Smooth muscle cell of the brain vasculature (primary cell): ENCODE measurements at places on chromosomes 12 and 14.
A peak's percentile ranks its signal among the peaks of the same experiment; 100 is the strongest.

DNA sequence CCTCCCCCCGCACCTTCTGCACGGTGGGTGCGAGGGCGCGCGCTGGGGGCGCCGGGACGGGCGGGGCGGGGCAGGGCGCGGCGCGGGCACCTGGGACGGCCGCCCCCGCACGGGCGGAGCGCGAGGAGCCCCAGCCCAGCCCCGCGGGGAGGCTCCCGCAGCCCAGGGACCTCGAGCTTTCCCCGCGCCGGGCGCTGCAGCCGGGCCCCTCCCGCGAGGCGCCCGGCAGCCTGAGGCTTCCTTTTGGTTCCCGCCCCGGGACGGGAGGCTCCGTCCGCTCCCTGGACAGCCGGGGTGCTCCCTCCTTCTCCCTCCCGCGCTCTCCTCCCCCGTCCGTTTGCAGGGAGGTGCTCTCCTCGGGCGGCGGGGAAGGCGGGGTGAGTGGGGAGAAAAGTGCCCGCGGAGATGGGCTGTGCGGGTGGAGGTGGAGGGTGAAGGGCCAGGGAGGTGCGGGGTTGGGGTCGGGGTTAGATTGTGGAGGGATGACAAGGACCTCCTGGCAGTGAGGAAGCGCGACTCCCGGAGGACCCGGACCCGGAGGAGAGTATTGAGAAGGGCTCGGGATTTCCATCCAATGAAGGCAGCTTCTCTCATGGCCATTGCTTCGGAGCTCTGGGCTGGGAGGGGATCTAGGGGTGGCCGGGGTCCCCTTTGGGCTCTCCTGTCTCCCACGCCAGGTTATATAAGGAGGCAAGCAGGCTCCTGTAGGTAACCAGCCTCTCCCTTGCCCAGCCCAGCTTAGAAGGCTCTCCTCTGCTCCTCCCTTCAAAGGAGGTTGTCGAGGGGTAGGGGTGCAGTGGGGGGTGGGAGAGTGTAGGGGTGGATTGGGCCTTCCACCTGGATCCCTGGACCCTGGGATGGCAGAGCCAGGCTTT is 645 bp downstream of the JDP2 start:
- DNase-seq: no peak

DNA sequence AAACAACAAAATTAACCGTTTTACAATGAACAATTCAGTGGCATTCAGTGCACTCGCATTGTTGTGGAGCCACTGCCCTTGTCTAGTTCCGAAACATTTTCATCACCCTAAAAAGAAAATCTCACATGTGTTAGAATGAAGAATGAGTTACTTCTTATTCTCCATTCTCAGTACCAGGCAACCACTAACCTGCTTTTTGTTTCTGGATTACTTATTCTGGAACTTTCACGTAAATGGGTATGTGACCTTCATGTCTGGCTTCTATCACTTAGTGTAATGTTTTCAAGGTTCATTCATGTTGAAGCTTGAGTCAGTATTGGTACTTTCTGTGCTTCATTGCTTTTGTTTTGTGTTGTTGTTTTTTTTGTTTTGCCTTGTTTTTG is 15.6 kb downstream of the RCOR1 start:
- DNase-seq: no peak

- no peak for DNase-seq
Measured at GRCh38 chr12:38690646-38691045, 214.7 kb downstream of the CPNE8 start.

- DNase-seq: peak; percentile 57
Measured at GRCh38 chr12:49983892-49984291, 11.1 kb downstream of the AQP6 start.

DNA sequence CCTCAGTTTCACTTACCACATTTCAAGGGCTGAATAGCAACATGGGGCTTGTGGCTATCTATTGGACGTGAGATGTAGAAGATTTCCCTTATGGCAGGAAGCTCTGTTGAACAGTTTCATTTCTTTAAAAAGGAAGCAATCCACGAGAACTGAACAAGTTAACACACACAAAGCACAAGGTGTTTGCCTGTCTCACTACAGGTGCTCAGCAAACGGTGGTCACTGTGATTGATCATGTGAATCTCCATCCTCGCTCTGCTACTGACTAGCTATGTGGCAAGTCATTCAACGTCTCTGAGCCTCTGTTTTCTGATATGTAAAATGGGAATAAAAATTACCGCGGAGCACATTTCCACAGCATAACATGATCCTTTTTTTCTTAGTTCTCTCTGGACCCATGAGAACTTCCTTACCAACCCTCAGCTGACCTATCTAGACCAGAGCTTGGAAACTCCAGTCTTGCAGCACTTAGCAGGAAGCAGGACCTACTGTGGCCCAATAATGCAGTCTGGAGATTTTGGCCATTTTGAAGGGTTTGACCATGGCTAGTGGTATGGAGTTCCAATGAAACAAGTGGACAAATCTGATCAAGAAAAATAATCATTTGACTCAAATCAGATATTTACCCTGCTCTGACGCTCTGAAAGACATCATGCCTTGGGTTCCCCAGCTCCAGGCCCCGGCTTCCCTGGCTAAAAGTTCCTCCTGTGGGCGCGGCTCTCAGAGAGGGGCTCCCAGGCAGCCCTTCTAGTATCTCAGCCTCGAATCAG is 278.8 kb downstream of the ZFP36L1 start:
- DNase-seq: no peak

DNA sequence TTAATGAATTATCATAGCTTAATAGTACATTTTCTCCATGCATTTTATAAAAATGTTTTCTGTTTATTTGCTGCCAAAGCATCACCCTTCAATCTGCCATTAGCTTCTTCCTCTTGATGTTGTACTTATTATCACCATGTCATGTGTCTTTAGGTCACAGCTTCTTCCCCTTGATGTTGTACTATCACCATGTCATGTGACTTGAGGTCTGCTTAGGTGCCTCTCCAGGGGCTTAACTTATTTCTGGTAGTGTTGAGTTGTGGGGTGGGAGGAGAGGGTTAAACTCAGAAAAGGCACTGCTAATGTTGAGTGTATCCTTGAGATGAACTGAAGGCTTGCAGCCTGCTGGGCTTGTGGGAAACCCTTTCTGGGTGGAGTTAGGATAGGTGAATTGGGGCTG is 87.8 kb downstream of the DAAM1 start:
- no peak for DNase-seq

- no peak for DNase-seq
Measured at GRCh38 chr12:58521796-58522195, 398.5 kb downstream of the LRIG3 start.

DNA sequence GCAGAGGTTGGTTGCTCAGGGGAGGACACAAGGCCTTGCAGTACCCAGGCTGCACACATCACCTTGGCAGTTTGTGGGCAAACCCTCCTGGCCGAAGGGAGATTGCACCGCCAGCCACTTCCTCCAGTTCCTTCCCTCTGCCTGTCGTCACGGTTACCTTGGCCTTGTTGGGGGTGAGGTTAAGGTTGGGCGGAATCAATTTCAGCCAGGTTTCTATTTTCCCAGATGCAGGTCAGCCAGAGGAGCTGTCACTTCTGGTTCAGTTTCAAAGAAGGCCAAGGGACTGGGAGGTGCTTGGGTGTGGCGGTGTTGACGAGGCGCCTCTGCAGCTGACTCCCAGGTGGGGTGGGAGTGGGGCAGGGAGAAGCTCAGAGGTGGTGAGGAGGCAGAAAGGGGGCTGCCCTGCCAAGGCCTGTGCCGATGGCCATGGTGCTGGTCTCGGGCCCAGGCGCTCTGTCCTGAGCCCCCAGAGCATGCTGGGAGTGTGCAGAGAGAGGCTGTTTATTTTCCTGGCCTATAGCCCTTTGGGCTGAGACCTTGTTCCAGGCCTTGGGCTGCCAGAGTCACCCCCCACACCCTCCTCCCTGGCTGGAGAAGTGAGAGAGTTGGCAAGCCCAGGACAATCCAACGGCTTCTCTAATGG is 31.4 kb downstream of the JDP2 start:
- DNase-seq: no peak

- no peak for DNase-seq
Measured at GRCh38 chr12:71415336-71416231, 24.0 kb upstream of the LGR5 start.

- DNase-seq: peak; percentile 18
Measured at GRCh38 chr12:93273834-93274564, 103.7 kb upstream of the NUDT4 start.

- DNase-seq: peak; percentile 7
Measured at GRCh38 chr12:129753586-129753985, 150.2 kb downstream of the TMEM132D start.

DNA sequence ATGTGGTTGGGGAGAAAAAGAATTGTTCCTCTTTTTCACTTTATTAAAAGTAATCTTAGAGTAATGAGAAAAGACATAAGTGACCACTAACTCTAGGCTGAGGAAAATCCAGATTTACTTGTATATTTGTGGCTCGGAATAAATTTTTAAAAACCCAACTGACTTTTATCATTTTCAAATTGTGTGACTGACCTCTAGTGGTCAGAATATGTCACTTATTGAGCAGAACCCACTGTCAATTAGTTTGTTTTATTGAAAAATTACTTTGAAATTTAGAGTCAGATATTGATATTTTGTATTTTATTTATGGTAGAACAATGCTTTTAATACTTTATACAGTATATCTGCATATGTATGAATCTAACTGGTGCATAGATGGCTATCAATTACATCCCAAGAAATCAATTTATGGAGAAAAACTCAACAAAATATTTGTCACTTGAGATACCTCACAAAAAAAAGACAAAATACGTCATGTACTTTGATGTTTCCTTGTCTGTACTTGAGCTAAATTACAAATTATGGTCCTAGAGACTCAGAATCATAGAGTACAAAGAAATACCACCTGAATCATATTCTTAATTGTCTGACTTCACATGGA is 229.4 kb downstream of the CNTN1 start:
- no peak for DNase-seq

- DNase-seq: no peak
Measured at GRCh38 chr12:52130711-52131110, 51.2 kb downstream of the SMIM41 start.

- no peak for DNase-seq
Measured at GRCh38 chr14:100443603-100444002, 120.5 kb downstream of the SLC25A47 start.

DNA sequence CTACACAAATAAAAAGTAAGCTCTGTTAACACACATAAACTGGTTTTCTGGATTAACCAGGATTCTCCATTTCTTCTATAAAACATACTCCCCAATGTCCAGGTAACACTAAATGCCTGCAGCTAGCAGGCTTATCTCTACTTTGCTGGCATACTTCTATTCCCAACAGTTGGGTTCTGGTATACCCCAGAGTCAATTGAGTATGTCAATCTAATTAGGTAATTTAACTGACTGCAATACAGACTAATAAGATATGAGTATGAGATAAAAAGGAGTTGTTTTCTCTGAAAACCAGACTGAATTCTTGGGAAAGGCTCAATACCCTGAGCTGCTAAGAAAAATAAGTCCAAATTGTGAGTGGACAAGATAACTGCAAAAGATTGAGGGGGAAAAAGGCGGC is 9.4 kb upstream of the NT5DC3 start:
- DNase-seq: no peak

- DNase-seq: no peak
Measured at GRCh38 chr12:16949871-16950667, 344.1 kb upstream of the LMO3 start.

GRCh38 chr12:50394469-50395029 is 1.9 kb downstream of the FAM186A start:
- DNase-seq: no peak

GRCh38 chr12:33026791-33027190 is 130.2 kb upstream of the PKP2 start:
- DNase-seq: no peak

DNA sequence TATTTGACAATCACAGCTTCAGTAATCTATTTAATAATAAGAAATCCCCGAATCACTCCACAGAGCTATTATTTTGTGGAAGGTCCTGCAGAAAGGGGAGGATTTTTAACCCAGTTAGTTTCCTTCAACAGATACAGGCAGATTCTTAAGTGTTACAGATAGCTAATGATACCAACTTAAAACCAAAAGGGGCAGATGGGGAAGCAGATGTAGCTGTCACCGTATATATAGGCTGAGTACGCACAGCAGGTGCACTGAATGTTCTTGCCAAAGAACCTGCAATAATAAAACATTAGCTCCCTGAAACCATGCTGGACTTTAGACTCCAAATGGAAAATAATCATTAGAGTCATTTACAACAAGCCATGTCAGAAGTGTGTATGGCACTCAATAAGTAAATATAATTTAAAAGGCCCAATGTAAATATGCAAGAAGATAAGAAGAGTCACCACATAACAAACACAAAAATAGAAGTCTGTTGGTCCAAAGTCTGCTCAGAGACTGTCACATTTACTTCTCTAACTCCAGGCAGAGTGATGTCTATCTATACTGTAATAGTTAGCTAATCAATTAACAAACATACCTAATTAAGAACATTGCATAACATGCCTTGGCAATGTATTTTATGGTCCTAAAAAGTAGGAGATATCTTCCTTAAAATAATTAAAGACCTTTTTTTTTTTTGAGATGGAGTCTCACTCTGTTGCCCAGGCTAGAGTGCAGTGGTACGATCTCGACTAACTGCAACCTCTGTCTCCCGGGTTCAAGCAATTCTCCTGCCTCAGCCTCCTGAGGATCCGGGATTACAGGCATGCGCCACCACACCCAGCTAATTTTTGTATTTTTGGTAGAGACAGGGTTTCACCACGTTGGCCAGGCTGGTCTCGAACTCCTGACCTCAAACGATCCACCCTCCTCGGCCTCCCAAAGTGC is 78.8 kb downstream of the SEC23A start:
- no peak for DNase-seq

GRCh38 chr12:5036031-5036430 is 7.6 kb upstream of the KCNA5 start:
- no peak for DNase-seq

- no peak for DNase-seq
Measured at GRCh38 chr12:119683816-119684215, 15.9 kb downstream of the PRKAB1 start.

DNA sequence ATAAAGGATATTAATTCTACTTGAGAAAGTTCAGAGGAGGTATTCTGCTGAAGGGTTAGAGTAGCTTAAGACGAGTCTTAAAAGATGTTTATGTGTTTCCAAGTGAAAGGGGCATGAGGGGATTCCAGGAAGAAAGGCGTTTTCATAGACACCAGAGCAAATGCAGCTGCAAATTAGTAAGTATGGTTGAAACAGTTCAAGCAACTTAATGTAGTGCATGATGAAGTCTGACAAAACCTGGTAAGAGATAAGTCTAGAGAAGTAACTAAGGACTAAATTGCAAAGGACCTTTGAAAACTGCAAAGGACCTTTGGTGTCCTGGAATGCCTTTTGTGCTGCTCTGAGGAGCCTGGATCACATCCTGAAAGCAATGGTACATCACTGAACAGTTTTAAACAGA is 11.5 kb downstream of the LUM start:
- no peak for DNase-seq
